ENCODE measurements at places on chromosomes 7 and 10.

GRCh38 chr7:14937581-14937980 lies 35.0 kb upstream of the DGKB start:
- no peak for DNase-seq

DNA sequence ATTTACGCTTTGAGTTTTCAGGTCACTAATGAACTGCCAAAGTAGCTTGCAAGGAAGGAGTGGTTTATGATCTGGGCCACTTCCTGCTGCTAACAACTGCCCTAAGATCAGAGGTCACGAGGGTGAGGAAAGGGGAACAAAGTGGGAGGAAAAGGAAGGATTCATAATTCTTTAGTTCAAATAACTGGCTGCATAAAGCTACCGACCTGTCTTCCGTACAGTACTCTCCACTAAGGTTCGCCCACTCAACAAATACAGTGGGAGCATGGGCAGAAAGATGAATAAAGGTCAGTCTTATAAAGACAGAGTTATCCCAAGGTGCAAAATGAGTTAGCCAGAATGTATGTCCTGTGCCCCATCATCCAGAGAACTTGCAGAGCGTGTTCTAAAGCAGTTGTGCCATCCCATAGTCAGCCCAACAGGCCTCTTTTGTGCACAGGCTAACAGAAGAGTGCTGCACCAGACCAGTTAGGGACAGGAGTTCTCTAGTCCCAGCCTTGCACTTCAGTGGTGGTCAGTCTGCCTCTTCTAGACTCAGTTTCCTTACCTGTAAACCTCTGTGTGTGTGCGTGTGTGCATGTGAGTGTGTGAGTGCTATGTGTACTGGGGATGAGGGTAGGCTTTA lies 65.9 kb downstream of the CREB3L2 start:
- no peak for DNase-seq

GRCh38 chr10:76544789-76545188 lies 1092.8 kb downstream of the KCNMA1 start:
- no peak for DNase-seq

DNA sequence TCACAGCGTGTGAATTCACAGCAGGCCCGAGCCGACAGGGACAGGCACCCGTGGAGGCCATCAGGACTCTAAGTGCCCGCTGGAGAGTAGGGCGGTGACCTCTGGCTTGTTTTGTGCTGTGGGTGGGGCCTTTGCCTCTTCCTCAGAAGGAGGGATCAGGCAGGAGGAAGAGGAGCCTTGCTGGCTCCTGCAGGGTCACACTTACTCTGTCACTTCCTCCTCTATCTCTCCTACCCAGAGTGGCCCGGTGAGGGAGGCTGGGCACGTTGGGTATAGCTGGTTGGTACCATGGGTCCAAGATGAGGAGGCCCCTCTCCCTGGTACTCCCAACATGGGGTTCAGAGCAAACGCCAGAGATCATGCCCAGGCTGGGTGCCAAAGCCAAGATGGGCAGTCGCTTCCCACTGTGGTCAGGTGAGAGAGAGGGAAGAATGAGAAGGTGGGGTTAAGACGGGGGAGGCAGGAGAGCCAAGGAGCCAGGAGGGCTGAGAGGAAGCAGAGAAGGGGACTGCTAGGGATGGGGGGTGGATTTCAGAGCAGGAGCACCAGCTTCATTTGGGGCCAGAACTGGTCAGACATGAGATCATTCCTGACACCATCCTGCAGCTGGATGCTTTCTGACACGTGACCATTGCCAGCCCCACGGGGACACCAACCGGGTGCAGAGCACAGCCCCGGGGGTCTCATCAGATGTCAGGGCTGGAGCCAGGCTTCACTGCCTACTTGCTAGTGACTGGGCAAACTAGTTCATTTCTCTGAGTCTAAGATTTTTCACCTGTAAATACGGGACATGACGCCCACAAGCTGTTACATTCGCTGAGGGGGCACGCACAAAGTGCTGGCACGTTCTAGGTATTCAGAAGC lies 54.8 kb upstream of the CACUL1 start:
- DNase-seq, result no peak

GRCh38 chr7:155969192-155969929 lies 157.1 kb upstream of the SHH start:
- no peak for DNase-seq

DNA sequence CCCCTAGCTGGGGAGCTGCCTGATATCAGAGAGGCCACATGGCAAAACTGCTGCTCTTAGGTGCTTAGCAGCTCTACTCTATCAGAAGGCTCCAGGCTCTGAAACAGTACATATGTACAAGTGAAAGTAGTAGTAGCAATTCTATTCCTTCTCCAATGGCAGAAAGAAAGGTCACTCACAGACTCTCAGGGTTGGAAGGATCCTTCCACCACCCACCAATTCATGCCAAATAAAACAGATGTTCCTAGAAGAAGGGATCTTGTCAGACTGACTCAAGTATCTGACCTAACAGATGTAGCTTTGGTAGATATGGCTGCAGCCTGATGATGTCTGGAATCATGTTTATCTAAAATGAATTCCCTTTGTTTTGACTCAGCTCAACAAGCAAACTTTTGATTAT lies 8.0 kb upstream of the ALDH18A1 start:
- DNase-seq, result no peak

DNA sequence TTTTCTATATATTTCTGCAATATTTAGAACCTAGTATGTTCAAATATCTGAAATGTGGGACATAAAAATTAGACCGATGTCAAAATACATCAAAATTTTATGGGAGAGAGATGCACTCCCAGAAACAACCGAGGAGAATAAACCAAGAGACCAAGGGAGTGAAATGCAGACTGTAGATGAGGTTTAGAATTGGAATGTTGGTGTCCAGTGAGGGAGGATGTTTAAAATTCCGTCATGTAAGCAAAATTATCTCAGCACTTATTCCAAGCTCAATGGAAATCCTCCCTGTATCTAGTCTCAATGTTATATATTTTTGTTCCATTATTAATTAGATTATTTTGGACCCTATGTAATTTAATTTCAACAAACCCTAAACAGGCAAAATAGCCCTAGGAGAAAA lies 61.9 kb upstream of the MAGI2 start:
- DNase-seq, result no peak

- DNase-seq, result no peak
These were observed 29.9 kb upstream of the CC2D2B start for GRCh38 chr10:95877881-95878280.

DNA sequence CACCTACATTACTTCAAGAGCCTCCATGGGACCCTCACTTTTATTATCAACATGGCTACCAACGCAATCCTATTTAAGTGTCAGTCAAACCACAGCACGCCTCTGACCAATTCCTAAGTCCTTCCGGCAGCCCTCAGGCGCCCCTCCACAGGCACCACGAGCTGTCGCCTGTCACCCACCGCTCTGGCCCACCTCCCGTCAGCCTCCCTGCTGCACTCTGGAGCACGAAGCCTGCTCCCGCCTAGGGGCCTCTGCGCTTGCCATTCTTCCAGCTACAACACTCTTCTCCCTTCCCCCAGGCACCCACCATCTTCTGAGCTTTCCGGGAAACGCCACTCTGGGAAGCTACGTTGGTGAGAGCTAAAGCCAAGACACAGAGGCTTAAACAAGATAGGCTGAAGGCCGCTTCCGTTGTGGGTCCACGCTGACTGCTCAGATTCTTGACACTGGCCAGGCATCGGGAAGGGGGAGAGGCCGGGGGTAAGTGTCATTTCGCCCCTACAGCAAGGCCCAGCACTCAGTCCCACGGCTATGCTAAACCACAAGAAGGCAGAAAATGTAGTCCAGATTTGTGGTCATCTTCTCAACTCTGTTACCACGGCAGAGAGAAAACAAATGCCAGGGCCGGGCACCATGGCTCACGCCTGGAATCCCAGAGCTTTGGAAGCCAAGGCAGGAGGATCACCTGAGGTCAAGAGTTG lies 56.7 kb downstream of the GNA12 start:
- no peak for DNase-seq

DNA sequence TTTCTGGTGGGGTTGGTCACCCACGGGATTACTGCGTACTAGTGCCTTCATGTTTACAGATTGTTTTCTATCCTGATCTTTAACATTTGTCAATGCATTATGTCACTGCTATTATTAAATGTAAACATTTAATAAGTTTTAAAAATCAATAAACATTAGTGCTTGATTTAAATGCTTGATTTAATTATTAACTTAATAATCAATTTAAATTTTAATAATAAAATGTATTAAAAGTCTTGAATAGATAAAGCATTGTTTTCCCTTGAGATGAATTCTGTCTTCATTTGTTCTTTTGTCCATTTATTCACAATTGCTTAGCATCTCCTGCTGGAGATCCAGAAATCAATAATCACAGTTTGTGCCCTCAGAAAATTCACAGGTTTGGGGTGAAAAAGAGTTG lies 201.8 kb upstream of the HDAC9 start:
- no peak for DNase-seq

GRCh38 chr10:131141207-131141606 lies 170.3 kb downstream of the TCERG1L start:
- no peak for DNase-seq

- DNase-seq, result no peak
These were observed 109.2 kb downstream of the PPP1R3A start for GRCh38 chr7:113809581-113809980.

- DNase-seq, result no peak
These were observed 94.7 kb upstream of the SLC25A13 start for GRCh38 chr7:96416599-96416998.

GRCh38 chr7:52547308-52547910 lies 488.0 kb upstream of the POM121L12 start:
- DNase-seq, result no peak

DNA sequence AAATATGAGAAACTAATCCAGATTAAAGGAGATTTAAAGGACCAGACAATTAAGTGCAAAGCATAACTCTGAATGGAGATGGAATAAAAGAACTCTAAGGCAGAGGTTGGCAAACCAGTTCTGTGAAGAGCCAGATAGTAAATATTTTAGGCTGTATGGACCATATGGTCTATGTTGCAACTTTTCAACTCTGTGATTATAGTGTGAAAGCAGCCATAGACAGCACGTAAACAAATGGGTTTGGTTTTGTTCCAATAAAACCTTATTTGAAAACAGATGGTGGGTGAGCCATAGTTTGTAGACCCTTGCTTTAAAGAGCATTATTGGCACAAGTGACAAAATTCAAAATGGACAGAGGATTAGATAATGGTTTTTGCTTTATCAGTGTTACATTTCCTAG lies 884.1 kb downstream of the CCSER2 start:
- DNase-seq, result no peak

GRCh38 chr7:20424500-20424899 lies 93.8 kb downstream of the ITGB8 start:
- DNase-seq, result no peak

GRCh38 chr10:30510932-30511700 lies 77.1 kb downstream of the MAP3K8 start:
- DNase-seq, result no peak

DNA sequence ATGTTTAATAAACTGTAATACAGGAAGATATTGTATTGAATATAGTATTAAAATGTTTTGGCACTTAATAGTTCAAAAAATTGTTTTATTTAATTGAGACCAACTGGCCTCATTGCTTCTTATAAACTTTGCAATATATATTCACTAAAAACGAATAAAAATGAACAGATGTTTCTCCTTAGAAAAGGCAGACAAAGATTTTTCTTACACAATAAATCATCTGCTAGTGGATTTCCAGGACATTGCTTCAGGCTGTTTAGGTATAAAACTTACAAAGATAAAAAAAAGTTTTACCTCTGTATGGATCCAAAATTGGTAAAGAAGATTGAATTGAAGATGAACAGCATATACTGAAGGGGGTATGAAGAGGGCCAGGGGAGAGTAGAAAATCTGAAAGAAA lies 143.6 kb downstream of the AGMO start:
- no peak for DNase-seq

GRCh38 chr7:50552921-50553320 lies 12.3 kb downstream of the DDC start:
- no peak for DNase-seq

- no peak for DNase-seq
These were observed 64.4 kb downstream of the KCND2 start for GRCh38 chr7:120337308-120337907.

DNA sequence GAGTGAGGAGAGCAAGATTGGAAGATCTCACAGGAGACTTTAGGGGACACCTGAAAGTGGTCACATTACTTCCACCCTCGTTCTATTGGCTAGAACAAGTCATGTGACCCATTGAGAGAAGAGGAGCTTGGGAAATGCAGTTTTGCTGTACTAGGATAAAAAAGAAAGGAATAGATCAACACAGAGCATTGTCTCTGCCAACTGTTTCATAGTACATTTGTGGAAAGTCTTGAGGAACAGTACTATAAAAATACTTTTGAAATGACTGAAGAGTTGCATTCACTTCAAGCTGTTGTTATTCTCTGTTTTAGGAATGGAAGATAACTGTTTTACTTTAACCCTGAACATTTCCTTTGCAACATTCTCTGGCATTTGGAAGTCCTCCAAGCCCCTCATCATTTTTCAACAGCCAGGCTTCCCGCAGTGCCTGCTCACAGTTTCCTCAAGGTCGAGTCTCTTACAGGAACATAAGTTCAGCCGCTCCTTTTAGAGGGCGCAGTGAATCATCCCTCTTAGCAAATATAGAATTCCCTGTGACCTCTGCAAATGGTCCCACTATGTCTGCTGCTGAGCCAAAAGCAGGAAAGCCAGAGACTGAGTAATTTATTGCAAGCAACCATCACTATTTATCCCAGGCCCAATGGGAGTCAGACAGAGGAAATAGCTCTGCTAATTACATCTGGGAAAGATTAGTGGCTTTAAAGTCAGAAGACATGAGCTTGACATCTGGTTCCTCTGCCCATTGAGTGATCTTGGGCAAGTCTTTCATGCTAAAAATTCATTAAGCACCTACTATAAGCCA lies 40.7 kb downstream of the MRPL32 start:
- no peak for DNase-seq

GRCh38 chr10:109862041-109862440 lies 61.3 kb downstream of the XPNPEP1 start:
- DNase-seq, result no peak

DNA sequence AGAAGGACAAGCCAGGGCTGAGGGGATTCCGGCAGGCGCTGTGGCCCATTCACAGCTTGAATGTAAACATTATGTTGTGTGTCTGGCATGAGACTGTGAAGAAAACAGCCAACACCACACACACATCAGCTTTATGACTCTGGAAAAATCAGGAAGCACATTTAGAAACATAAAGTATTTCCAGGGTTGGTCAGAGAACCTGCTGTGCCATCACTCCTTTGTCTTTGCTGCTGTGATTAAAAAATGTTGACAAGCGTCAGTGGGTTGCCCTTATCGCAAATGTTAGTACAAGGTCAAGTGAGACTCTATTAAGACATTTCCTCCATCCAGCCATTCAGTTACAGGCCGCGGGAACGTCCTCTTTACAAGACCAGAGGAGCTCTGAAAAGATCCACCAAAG lies 95.4 kb downstream of the TAX1BP1 start:
- DNase-seq, result no peak

Data from stimulated activated naive CD8-positive, alpha-beta T cell treated with anti-CD3 and anti-CD28 coated beads, Interleukin-15, amount 100 ng/mL, for 72 hours (primary cell).